ENCODE measurements at places on chromosomes 16 and 17.

DNA sequence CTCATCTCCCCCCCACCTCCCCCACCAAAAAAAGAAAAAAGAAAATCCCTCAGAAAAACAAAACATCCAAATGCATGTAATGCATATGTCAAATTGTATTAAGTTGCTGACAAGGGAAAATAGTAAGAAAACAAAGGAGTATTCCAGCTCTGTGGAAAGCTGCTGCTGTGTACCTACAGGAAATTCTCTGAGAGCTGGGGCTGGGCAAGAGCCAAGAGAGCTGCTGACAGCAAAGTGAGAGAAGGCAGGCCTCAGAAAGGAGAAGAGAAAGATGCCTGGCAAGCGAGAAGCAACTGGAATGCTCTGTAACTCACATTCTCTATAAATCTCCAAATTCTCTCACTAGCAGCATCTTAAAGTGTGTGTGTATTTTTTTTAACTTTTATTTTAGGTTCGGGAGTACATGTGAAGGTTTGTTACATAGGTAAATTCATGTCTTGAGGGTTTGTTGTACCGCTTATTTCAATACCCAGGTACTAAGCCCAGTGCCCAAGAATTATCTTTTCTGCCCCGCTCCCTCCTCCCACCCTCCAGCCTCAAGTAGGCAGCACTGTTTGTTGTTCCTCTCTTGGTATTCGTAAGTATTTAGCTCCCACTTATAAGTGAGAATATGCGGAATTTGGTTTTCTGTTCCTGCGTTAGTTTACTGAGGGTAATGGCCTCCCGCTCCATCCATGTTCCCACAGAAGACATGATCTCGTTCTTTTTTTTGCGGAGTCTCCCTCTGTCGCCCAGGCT is 24.4 kb downstream of the CNTROB start:
- no peak for DNase-seq

DNA sequence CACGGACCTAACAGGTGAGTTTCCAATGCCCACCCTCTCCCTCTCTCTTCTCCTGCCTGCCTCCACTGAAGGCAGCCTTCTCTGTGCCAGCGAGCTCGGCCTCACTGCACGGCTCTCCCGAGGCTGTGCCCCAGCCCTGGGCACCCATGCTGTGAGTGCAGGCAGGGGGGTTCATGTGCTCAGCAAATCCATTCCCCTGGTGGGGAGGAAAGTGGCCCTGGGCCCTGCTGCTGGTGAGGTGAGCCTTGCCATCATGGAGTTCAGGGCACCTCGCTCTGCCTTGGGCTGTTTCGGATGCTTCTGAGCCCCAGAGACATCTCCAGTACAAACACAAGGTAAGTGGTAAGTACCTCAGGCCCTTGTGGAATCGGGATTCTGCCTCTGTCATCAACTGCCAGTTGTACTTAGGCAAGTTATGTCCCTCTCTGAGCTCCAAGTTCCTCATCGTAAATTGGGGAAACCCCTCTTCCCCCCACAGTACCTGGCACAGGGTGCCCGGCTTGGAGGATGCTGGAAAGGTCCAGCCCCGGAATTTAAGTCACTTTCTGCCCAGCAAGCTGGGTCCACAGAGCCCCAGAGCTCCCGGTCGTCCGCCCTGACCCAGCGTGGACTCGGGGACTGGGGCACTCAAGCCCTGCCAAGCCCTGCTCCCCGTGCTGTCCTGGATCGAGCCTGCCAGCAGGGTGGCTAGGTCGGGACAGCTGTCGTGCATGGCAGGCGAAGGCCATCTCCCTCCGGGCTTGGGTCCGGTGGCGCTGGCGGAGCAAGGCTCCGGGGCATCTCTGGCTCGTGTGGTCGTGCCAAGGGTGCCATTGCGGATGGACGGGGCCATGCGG is 684 bp upstream of the NUDT16L1 start:
- no peak for DNase-seq

DNA sequence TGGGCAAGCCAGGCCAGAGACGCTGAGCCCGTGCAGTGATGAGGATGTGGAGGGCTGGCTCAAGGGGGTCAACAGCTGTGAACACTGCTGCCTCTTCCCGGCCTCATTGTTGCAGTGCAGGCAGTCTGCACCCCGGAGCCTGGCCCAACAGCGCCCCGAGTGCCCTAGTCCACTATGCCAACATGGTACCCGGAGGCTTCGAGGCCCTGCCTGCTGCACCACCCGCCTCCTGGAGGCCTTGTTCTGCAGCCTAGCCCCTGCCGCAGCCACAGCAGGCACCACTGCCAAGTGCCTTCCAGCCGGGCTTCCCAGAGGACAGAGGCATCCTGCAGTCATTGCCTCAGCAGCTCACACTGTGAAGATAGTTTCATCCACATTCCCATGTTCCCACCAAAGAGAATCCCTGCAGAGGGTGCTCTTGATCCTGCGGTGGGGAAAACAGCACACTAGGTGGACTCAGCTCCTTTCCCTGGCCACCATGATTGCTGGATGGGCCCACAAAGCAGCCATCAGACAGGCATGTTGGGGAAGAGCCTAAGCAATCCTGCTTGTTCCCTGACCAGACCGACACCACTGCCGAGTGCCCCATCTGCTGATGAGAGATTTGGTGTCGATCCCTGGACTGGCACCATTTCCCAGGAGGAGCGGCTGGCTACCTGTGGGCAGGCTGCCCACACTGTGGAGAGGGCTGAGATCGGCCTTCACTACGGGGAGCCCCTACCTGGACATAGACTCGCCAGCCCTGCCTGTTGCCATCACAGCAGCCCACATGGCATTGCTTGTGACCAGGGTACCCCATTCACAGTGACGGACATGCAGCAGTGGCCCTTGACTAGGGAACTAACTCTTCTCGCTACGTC is 44.9 kb downstream of the USP22 start:
- DNase-seq, result no peak

DNA sequence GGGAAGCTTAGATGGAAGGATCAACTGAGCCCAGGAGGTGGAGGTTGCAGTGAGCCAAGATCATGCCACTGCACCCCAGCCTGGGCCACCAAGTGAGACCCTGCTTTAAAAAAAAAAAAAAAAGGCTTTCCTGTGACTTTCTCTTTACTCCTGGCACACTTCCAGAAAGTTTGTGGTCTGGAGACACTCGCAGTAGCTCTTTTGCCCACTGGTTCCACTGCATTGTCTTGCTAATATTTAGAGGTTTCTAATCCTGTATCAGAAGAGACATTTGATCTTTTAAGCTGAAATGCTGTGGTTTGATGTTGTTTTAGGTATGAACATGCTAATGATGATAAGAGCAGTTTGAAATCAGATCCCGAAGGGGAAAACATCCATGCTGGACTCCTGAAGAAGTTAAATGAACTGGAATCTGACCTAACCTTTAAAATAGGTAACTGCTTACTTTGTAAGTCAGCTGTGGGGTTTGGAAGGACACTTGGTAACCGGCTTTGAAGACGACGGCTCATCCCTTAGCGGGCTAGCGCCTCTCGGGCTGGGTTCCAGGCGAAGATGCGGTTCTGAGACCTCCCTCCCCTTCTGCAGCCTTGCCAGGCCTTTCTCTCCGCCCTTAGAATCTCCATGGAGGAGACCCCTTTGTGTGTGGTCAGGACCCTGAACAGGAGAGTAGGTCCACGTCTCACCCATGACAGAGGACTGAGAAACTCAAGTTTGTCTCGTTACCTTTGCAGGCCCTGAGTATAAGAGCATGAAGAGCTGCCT is 23.1 kb downstream of the NTAN1 start:
- no peak for DNase-seq

DNA sequence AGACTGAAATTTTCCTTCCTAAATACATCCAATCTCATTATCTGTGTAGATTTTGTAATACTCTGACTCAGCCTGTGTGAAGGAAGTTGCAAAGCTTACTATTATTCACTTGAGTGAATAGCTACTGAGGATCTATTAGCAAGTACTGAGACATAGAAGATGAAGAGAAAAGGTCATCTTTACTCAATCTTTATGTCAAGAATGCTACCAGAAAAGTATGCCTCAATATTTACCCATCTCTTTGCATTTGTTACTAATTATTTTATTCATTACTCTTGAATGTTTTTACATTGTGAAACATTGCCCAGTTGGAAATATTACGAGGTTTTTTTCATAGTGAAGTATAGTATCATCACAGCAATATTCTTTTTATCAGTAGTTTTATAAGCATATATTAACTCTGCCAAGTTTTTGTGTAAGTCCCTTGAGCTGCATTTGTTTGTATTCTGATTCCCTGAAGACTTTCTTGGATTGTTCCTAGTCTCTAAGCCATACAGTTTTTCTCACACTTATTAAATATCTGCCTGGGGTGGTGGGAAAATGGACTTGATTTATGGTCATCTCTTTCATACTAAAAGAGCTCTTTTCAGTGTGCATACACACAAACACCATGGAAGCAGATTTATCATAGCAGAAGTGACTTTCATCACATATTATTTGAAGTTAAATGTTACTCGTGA is 110.4 kb downstream of the MRTFB start:
- DNase-seq, result no peak

- DNase-seq, result no peak
Measured at GRCh38 chr17:40303708-40304551, 5.0 kb upstream of the RARA start.
